ENCODE measurements at places on chromosomes 3 and 15.

DNA sequence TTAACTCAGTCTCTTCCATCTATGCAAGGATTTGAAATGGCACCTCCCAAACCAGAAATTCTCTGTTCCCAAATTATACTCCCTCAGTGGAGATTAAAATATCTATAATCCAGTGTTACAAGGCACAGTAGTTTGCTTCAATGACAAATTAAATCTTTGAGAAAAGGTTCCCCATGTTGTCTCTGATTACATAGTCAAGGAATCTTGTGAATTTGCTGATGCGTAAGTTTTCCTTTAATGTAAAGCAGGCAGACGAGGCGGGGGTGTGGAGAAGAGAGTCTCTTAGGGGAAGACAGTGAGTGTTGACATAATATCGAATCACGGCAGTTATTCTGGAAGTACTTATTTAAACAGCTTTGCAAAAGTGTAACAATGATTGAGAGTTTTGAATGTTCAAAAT, 236.4 kb upstream of the RARB start:
- DNase-seq = no peak

GRCh38 chr15:73897441-73898261, 24.3 kb downstream of the TBC1D21 start:
- DNase-seq = peak; percentile 90

GRCh38 chr15:42453826-42454225, 37.1 kb downstream of the ZNF106 start:
- DNase-seq = peak; percentile 66

DNA sequence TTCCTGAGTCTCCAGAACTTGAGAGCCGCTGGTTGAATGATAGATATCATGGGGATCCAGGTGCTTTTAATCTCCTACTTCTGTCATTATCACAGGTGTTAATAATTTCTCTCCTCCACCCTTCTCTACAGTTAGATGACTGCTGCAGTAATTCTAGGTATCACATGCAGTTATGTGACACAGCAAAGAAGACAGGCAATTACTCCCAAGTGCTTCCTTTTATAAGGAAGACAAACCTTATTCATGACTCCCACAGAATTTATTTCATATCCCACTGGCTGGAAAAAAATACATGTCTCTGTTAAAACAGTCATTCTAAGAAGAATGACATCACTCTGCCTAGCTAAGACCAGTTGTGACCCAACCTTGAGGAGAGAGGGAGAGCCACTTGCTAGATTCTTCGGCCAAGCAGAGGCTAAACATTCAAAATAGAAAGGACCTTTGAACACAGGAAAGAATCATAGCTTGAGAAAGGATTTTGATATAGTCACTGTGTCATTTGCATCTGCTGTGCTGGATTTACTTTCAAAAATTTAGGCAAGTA, 500.6 kb downstream of the SI start:
- no peak for DNase-seq

DNA sequence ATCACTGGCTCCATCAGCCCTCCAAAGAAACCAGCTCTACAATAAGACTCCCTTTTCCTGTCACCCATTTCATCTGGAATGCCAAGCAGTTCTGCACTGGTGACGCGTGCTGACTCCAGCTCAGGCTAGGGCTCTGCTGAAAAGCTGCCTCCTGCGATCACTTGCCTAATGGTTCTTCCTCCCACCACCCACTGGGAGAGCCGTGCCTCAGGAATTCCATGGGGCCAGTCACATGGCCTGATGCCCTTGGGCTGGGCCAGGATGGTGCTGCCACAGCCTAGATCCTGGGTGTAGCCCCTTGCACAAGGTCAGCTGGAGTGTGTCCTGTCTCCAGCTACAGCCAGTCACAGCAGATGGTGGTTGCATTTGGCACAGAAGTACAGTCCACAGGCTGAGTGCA, 98.9 kb downstream of the DNAJB8 start:
- no peak for DNase-seq

DNA sequence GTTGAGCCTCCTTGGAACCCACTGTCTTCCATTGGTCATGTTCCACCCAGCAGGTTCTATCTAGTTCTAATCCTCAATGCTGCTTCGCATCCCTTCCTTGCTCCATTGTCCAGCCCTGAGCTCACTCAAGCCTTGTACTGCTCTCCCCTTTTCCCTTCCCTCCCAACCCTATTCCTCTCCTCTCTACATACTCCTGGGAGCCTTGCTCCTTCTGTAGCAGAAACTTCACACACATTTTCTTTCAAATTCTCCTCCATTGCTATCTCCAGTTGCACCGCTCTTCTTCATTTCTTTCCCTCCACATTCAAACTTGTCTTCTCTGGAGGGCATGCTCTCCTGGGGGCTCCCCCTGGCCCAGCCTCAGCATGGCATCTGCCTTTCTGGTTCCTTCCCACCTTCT, 14.5 kb downstream of the NR1I2 start:
- no peak for DNase-seq

GRCh38 chr15:35442742-35443141, 103.2 kb downstream of the DPH6 start:
- peak; percentile 44 for DNase-seq

DNA sequence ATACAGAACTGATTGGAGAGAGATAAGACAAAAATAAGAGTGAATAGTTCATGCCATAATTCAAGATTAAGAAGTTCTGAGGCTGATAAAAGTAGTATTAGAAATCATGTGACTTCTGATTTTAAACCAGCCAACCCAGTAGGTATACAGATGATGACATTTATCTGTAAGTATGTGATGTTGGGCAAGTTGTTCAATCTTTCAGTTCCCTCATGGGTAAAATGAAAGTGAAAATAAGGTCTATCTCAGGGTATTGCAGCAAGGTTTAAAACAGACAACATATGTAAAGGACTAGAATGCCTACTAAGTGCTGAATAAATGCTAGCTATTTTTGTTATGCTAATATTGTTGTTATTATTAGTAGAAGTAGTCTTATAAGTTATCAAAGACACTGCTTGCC, 1055.7 kb downstream of the NAALADL2 start:
- peak; percentile 45 for DNase-seq

DNA sequence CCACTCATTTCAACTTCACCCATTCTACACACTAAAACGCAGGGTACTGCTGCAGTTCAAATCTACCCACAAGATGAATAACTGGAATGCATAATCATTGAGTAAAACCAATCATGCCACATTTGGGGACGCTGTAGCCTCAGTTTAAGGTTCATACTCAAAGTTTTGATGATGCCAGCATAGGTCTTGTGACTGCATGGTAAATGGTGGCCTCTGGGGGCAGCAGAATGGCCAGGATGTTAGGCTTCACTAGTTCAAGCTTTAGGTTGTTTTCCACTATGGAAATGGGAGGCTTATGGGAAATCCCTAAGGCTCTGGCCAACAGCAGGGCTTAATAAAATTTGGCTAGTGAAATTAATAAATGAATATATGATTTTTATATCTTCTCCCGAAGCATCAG, 104.3 kb upstream of the TSC22D2 start:
- DNase-seq = no peak

DNA sequence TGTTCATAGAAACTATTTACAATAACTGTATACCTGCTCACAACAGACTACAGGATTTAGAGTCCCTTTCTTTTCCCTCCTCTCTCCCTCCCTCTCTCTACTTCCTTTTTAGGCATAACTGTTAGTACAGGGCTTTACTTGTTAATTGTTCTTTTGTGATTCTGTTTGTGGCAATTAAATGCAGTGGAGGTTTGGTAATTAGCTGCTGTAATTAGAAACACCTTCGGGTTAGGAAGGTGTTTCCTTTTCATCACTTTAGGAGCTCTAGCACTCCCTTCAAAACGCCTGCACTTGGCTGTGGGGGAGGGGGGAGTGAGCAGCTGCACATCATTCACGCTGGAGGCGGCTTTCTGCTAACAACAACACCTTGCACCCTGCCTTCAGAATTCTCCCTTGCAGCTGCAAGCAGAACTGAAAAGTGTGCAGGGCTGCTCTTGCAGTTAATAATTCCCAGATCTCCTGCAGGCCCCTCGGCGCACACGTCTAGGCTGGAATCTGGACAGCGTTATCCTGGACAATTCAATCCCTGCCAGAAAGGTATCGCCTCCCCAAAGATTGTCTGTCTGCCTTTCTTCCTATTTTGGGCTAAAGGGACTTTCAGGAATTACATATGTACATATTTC, 242.6 kb upstream of the RGMA start:
- no peak for DNase-seq

- no peak for DNase-seq
Observed at GRCh38 chr15:63061975-63062374, 19.4 kb downstream of the TPM1 start.

GRCh38 chr3:38969317-38970235, 82.2 kb downstream of the SCN11A start:
- DNase-seq = no peak

DNA sequence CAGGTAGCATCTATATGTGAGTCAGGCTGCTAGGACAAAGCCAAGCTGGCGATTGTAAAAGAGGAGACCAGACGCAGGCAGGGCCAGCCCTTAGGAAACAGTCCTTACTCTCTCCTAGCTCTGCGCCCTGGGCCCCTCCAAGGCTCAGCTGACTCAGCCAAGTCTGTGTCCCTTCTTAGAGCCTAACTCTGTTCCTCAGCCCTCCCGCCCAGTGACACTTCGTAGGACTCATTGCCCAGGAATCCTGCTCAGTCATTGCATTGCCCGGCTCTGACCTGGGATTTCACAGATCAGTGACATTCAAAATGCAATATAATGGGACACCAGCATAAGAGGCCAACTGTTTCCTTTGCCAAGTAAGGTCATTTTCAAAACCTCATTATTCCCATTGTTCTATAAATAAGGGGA, 244.2 kb downstream of the TLE3 start:
- DNase-seq = peak; percentile 71

GRCh38 chr15:79529157-79529785, 97.1 kb downstream of the MINAR1 start:
- no peak for DNase-seq

- DNase-seq = no peak
Observed at GRCh38 chr15:46177219-46177618, 542.4 kb downstream of the SQOR start.

- DNase-seq = no peak
Observed at GRCh38 chr15:78977091-78977571, 32.3 kb upstream of the CTSH start.

- DNase-seq = no peak
Observed at GRCh38 chr15:27871078-27871901, 227.8 kb downstream of the OCA2 start.

- DNase-seq = peak; percentile 36
Observed at GRCh38 chr3:124885466-124886167, 1.5 kb downstream of the ITGB5 start.

GRCh38 chr3:170603770-170604510, 18.1 kb upstream of the SLC7A14 start:
- DNase-seq = peak; percentile 18

DNA sequence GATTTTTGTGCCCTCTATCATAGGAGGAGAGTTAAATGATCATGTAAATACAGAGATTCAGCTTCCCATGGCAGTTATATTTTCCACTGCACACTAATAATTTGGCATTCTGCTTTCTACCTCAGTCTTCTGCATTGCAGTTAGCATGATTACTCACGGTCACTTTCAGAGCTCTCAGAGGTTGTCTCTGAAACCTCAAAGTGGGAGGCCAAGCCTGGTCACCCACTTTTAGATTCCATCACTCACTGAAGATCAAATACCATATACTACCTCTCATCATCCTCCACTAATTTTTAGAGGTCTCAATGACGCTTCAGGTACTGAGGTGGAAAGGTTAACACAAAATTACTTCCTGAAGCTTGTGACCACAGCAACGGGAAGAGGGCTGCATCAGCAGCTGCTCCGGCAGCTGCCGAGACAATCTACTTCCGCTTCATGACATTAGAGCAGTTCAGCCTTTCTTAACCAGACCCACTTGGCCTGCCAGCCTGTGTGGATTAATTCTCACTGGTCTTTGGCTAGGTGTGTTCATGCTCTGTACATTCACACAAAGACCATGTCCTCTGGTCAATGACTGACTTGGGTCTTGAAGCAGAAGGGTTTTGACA, 416.4 kb upstream of the PDZRN3 start:
- DNase-seq = no peak

DNA sequence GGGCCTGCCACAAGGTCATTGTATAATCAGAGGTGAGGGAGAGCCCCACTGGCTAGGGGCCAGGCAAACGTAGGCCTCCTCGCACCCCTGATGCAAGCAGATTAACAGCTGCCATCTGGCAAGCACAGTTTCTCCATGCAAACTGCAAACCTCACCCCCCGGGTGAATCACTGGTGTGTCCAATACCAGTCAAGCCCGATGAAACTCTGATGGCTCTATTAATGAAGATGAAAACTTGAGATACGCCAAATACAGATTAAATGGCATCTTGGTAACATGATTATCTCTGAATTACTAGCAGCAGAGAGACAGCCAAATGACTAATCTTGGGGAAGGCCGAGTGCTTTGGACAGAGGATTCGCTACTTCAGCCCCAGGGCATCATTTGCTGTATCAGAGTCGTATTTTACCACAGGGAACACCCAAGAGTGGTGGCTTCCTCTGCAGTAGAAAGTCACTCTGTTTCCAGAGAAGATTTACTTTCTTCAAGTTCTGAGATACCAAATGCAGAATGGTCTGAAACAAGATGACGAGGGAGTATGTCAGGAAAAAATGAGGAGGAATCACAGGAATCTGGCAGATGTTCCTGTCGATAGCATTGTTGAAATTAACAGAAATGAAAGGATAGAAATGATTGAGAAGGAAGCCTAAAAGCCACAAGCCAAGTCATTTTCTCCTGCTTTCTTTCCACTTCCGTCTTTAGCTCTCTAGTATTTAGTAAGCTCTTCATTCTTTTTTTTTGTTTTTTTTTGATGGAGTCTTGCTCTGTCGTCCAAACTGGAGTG, 96.2 kb upstream of the NR2F2 start:
- DNase-seq = peak; percentile 70

GRCh38 chr3:158912188-158912587, 110.3 kb downstream of the MFSD1 start:
- no peak for DNase-seq

- DNase-seq = no peak
Observed at GRCh38 chr3:193377591-193377990, 962 bp downstream of the ATP13A5 start.

DNA sequence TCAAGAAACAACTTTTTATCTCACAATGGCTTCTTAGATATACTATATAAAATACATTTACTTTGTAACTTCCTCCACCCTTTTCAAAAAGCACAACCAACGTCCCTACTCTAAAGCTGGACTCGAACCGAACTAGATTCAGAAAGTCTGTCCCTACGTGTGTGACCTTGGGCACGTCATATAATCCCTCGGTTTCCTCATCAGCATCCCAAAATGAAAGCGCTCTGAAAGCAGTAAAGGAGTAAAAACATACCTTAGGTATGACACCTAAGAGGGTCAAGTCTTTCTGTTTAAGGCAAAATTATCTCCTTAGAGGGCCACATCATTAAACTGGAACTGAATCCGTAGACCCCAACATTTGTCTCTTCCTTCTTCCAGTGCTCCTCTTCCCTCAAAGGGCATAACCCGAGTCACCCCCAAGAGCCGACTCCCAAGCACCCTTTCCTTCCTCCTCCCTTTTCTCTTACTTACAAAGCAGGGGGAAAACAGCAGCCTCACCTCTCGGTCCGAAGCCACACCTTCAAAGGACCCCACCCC, 663 bp downstream of the PDCD10 start:
- DNase-seq = peak; percentile 31

DNA sequence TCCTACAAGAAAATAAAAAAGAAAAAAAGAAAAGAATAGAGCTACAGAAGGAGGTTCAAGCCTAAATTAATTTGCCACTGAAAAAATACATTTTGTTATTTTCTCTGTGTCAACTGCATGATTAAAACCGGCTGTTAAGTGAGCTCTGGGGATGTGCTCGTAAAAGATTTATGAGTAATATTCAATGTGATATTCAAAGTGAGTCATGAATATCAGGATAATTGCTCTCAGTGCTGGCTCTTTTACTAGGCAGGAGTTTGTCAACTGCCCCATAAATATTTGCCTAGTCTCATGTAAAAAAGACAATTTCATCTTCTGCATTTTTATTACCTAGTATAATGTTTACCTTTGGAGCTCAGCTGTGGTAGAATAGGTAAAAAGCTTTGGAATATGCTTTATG, 78.9 kb downstream of the CDIN1 start:
- no peak for DNase-seq

Measured in iris pigment epithelial cell (primary cell).